Stimulated activated CD4-positive, alpha-beta T cell treated with anti-CD3 and anti-CD28 coated beads, Interleukin-1b, Interleukin-23, amount 100 ng/mL, for 1 hour (primary cell): ENCODE measurements at places on chromosomes 11 and 22.

DNA sequence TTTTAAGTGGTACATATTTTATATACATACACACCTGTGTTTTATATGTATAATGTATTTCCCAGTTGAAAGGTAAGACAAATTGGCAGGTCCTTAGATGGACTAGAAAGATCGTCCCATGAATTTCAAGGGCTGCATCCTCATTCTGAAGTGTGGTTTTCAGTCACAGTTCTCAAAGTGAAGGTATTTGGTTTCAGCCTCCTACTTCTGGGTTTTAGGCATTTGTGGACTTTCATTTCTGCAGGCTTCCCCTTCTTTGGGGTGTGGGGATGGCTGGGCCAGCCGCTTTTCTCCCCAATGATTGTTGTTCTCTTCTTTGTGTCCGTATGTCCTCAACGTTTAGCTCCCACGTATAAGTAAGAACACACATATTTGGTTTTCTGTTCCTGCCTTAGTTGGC, 10.0 kb downstream of the DCPS start:
- no peak for DNase-seq

GRCh38 chr11:102430158-102430836, 22.3 kb downstream of the TMEM123 start:
- no peak for DNase-seq

DNA sequence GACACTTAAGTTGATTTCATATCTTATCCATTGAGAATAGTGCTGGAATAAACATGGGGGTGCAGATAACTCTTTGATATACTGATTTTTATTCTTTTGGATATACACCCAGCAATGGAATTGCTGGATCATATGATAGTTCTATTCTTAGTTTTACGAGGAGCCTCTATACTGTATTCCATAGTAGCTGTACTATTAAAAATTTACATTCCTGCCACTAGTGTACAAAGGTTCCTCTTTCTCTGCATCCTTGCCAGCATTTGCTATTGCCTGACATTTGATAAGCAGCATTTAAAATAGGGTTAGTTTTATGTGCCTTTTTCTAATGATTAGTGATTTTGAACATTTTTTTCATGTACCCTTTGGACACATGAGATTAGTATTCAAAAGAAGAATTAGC, 554.2 kb downstream of the JRKL start:
- no peak for DNase-seq

GRCh38 chr11:134236834-134237556, 12.5 kb downstream of the VPS26B start:
- DNase-seq, result no peak

GRCh38 chr11:36392196-36392595, 96.1 kb downstream of the PRR5L start:
- no peak for DNase-seq

- no peak for DNase-seq
Observed at GRCh38 chr11:10387206-10388083, 67.6 kb upstream of the AMPD3 start.

- DNase-seq, result no peak
Observed at GRCh38 chr11:8258784-8259183, 4.9 kb downstream of the LMO1 start.

DNA sequence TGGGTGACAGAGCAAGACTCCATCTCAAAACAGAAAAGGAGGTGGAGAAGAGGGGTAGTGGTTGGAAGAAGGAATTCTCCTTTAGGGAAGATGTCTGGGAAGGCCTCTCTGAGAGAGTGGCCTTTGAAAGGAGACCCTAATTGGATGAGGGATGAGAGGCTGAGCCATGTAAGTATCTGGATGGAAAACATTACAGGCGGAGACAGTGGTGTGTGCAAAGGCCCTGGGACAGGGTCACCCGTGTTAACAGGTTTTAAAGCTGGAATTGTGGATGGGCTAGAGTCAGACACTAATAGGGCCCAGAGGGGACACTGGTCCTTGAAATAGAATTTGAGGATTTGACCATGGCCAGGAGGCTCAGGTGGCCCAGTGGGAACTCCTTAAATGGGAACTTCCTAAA, 10.4 kb downstream of the SNAP29 start:
- DNase-seq, result no peak

- DNase-seq, result no peak
Observed at GRCh38 chr11:20483931-20484330, 96.4 kb downstream of the PRMT3 start.
